Activated CD8-positive, alpha-beta T cell treated with anti-CD3 and anti-CD28 coated beads for 36 hours (primary cell): ENCODE measurements at places on chromosomes 3 and 15.
A peak's percentile ranks its signal among the peaks of the same experiment; 100 is the strongest.

DNA sequence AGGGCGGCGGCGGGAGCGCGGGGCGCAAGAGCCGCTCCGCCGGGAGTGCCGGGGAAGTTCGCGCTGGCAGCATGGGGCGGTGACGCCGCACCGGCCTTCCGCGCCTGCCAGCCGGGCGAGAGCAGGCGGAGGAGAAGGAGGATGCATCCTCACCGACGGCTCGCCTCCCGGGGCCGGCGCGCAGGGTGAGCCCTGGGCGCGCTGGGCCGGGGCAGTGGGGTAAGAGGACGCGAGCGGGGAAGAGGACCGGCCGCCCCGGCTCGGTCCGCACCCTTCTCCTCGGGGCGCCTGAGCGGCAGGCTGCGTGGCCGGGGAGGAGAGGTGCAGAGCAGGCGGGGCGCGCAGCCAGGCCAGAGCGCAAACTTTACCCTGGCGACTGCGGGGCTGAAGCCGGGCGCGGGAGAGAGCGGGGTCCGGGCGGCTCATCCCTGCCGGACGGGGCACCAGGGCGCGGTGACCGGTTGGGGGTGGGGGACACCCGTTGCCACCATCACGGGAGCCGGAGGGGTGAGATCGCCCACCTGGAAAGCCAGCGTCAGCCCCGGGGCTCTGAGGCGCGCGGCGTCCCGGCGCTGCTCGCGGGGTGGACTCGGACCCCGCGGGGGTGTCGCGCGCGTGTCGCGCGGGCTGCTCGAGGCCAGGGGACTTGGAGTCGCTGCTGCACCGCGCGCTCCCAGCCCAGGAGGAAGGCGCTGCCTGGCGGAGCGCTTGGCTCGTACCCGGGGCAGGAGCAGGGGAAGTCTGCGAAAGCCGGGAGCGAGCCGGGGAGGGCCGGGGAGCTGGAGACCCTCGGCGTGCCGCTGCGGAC, 542 bp downstream of the GABRA5 start:
- DNase-seq = no peak

GRCh38 chr3:58052373-58053273, 44.4 kb downstream of the FLNB start:
- DNase-seq = peak; percentile 76

DNA sequence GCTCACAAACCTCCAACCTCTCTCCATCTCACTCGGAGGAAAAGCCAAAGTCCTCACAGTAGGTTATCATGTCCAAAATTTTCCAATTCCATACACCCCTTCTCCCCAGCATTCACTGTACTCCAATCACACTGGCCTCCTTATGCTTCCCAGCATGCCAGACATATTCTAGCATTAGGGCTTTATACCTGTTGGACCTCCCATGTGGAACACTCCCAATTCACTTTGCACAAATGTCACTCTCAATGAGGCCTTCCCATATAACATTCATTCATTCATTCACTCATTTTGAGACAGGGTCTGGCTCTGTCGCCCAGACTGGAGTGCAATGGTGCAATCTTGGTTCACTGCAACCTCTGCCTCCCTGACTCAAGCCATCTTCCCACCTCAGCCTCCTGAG, 19.9 kb downstream of the SCAPER start:
- DNase-seq = no peak

DNA sequence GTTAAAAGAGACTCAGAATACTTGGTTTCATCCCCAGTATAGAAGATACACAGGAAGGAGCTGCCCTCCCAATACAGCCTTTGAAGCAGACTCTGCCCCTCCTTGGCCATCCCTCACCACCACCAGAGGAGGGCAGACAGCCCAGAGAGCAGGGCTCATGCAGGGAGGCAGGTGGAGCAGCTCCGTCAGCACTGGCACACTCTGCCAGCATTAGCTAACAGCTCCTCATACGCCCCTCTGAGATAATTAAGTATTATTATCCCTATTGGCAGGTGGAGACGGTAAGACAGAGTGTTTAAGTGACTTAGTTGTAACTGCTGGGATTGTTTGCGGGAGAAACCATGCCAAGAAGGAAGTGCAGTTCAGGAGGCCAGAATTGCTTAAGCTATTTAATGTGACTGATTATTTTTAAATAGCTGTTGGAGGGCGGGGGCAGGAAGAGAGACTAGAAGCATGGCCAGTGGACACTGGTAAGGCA, 434.0 kb downstream of the EPHB1 start:
- no peak for DNase-seq

DNA sequence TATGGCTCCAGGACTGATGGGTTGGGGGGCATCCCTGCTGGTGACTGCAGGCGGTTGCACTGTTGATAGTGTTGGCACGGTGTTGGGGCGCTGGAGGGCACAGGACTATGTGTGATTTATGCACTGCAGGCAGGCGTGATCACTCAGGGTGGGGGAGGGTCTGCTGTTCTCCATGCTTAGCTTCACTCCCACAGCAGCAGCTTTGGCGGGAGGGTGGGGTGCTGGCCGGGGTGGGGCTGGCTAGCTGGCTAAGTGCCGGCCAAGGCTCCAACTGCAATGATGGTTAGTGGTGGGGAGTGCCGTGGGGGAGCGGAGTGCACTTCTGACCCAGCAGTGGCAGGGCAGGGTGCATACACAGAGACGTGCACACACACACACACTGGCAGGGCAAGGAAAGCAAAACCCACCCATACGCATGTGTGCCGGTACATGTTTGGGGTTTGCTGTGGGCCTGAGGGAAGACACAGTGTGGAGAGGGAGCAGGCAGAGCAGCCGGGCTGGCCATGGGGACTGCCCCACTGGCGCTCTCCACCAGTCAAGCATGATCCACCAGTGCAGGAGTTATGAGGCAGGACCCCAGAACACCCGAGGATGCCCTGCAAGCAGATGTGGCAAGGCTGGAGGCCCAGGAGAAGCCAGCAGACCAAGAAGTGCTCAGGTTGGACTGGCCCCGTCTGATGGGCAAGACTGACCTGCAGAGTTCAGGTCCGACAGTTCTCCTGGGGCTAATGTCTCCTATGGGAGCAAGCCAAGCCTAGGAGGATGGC, 16.5 kb upstream of the FGF7 start:
- DNase-seq = no peak

DNA sequence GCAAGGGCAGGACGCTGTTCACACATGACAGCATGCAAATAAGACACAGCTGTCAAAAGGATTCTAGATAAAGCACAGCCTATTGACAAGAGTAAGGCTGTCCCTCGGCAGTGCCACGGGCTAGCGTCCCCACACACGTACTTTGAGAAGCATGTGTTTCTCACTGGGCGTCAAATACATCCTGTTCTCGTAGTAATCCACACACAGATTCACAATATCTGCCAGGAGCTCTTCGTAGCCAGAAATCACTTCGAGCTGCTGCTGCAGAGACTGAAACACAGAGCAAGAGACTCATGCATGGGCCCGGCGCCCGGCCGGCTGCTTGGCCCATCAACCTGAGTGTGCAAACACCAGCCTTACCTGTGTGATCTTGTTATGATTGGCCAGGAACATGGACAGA, 41.1 kb downstream of the CYFIP1 start:
- DNase-seq = no peak

DNA sequence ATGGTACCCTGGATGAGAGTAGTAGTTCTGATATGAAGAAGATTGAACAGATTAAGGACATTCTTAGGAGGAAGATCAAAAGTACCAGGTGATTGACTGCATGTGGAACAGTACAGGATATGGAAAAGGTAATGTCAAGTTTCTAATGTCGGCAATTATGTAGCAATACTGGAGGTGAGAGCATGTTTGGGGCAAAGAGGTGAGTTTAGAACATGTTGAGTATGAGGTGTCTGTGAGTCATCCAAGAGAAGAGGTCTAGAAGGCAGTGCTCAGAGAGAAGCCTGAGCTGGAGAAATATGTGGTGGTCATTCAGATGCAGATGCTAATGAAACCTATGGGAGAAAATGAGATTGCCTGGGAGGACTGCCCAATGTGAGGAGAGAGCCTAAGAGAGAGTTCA, 305.6 kb downstream of the ZBTB20 start:
- no peak for DNase-seq

GRCh38 chr3:177929310-177929709, 606.9 kb upstream of the KCNMB2 start:
- no peak for DNase-seq

- DNase-seq = no peak
Observed at GRCh38 chr3:189084620-189085019, 87.2 kb upstream of the TPRG1 start.

- DNase-seq = no peak
Observed at GRCh38 chr15:55434989-55435825, 26.9 kb downstream of the PIERCE2 start.

GRCh38 chr3:14784087-14784681, 34.6 kb upstream of the FGD5 start:
- DNase-seq = no peak

DNA sequence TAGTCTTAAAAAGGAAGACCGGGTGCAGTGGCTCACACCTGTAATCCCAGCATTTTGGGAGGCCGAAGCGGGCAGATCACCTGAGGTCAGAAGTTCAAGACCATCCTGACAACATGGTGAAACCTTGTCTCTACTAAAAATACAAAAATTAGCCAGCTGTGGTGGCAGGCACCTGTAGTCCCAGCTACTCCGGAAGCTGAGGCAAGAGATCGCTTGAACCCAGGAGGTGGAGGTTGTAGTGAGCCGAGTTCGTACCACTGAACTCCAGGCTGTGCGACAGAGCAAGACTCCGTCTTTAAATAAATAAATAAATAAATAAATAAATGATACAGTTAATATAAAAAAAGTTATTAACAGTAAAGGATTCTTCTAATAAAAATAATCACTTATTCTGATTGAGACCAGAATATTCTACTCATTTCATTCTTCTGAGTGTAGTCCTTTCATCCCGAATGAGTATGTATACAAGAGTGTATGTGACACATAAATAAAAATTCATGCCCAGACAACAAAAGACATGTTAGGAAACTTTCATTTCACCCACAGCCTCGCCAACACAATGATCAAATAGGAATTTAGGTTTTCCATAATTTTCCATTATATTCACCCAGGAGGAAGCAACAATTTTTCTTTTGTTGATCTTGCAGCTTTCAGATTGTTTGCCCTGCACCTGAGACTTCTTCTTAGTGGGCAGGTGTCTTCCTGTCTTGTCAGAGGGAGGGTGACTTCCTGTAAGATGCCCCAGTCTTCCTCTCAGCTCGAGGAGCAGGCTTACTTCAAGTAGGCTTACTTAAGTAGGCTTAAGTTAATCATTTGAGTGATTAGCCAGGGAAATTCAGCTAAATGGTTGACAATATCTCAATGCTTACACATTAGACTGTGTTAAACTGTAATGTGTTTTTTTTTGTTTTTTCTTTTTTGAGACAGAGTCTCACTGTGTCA, 7.8 kb upstream of the NUP210 start:
- DNase-seq = peak; percentile 48

- DNase-seq = no peak
Observed at GRCh38 chr15:59268852-59269407, 62.3 kb downstream of the LDHAL6B start.

DNA sequence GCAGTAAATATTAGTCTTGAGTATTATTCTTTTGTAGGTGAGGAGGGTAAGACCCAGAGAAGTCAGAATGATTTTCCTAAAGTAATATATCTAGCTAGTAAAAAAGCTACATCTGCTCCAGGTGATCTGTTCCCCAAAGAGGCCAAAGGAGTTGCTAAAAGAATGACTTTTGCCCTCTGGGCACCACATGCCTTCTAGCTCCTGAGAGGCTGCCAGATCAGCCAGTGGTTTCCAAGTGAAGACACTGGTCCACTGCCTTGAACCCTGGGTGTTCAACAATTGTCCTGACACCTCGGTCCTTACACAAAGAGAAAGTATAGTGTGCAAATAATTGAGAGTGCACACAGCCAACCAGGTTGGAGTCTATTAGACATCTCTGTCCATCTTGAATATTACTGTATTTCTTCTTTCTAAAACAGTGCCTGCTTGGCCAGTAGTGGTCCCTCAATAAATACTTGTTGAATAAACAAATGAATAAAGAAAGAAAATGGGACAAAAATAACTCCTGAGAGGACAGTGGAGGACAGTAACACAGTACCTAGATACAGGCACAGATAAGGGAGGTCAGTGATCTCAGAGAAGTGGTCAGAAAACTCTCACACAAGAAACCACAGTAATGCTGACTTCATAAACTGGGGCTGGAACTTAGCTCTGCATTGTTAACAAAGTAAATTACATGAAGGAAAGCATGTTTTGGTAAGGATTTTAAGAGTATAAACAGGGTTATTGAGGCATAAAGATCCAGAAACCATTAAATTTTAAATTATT, 56.6 kb upstream of the CSTA start:
- DNase-seq = no peak

DNA sequence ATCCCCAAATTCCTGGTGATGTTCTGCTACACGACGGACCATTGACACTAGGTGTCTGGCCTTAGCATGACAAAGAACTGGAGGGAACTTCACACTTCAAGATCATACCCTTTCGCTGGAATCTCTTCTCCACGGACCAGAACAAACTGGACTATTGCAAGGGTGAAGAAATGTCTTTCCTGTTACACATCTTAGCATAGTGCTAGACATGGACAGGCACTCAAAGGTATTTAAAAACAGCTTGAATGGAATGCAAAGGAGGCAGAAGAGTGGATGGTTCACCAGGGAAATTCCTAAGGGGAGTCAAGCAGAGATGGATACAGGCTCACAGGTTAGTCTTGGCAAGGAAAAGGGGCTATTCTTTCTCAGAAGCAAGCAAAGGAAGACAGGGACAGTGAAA, 33.5 kb upstream of the PDZRN3 start:
- DNase-seq = no peak

DNA sequence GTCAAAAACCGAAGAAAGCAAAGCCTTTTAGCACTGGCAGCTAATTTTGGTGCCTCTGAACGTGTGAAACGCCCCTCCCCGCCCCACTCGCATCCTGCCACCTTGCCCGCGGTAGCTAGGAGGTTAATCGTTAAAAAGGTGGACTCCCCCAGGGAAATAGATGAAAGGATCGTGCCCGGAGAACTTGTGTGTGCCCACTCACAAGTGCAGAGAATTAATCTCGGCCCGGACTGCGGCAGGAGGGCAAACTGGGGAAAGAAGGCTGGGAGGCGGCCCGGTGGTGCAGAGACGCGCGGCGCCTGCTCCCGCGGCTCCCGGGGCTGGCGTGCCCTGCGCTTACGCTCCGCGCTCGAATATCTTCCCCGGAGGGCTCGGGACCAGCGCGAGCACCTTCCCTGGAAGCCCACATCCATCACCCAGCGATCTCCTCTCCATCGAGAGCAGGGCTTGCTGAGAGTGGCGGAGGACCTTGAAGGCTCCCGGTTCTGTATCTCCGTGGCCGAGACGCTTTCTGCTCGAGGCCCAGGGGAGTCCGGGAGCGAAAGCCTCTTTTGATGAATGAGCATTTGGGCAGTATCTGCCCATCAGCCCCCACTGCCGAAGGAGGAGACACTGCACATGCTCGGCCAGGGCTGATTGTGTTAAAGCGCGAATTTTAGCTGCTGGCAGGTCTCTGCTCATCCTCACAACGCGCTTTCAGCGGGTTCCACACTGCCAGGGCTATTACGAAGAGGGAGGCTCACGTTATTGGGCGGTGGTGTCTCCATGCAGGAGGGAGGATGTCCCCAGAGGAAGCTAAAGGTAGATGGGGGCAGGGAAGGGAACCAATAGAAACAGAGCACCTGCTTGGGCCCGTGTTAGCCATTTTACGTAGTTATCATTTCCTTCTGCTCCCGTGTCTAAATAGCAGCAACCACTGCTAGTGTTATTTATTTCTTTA, 1.3 kb upstream of the SPTSSB start:
- peak; percentile 42 for DNase-seq

- DNase-seq = no peak
Observed at GRCh38 chr3:65356331-65357248, 668.8 kb upstream of the ADAMTS9 start.

GRCh38 chr3:89912031-89912430, 804.6 kb downstream of the EPHA3 start:
- DNase-seq = no peak
